ENCODE measurements at places on chromosomes 6 and 20.

DNA sequence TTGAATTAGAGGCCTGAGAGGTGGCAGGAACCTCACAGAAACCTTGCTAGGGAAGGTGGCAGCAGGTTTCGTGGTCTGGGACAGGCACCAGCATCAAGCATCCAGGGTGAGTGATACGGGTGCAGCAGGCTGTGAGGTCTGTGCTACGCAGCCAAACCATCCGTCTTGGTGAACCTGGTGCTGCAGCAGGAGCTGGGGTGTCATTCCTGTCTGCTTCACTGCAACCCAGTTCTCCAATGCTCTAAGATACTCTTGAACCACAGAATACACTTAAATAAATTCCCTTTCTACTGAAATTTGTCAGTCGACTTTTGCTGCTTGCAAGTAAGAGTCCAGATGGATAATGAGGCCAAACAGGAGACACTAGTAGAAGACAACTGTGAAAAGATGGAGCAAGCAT is 9.7 kb upstream of the CBLN4 start:
- no peak for DNase-seq

- DNase-seq = no peak
These were observed 357.9 kb upstream of the TSHZ2 start for GRCh38 chr20:52614051-52614863.

DNA sequence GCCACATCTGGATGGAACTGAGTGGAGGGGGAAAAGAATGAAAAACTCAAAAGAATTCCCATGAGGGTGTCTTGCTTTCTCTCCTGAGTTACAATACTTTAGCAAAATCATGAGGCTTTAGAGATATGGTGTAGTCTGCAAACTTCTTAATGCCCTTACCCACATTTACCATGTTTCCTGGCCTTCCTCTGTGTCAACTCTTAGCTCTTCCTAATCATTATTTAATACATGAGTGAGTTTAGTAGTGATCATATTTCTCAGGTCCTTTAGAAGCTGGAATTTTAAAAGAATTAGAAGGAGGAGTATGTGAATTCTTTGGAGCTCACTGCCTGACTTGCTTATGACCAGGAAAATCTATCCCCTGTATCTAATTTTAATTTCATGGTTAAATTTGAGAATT is 39.0 kb downstream of the STX11 start:
- DNase-seq = no peak

DNA sequence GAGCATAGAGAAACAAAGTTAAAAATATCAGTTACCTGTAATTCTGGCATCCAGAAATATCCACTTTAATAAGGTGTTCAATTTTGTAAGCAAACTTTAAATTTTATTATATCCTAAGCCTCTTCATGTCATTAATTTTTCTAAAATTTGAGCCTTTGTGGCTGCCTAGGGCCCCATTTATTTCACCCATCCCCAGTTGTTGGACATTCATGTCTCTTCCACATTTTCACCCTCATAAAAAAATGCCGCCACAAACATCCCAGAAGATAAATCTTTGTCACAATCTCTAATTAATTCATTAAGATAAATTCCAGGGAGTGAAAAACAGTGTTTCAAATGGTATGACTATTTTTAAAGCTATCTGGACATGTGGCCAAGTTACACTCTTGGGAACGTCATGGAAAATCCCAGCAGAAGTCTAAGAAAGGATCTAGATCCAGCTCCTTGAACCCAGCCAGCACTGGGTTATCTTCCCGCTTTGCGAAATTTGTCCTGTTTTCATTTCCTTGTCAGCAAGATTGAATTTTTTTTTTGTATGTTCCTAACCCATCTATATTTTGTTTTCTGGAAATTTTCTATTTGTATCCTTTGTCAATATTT is 97.2 kb downstream of the TMEM242 start:
- no peak for DNase-seq

- DNase-seq = peak; percentile 91
These were observed 24.1 kb upstream of the MAP3K7 start for GRCh38 chr6:90610751-90611542.

GRCh38 chr6:4023240-4023639 is 55.7 kb downstream of the FAM217A start:
- DNase-seq = no peak

- DNase-seq = no peak
These were observed 60.5 kb downstream of the DST start for GRCh38 chr6:56582236-56582635.

Measured in right kidney (tissue), 9 donors.